Ascending aorta (tissue), 2 donors: ENCODE measurements at places on chromosomes 11 and 22.

- no peak for DNase-seq
Observed at GRCh38 chr11:73393479-73394415, 17.5 kb downstream of the RELT start.

DNA sequence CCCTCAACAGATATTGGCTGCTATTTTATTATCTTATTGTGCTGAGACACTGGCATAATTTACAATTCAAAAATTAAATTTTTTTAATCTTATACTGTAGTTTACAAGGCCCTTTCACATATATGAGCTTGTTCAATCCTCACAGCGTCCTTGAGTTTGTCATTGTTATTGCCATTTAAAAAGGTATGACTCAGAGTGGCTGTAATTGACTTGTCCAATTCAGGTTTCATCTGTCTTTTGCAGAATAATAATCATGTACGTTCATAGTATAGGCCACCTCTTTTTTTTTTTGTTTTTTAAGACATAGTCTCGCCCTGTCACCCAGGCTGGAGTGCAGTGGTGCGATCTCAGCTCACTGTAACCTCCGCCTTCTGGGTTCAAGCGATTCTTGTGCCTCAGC lies 11.5 kb downstream of the PTPRJ start:
- no peak for DNase-seq

DNA sequence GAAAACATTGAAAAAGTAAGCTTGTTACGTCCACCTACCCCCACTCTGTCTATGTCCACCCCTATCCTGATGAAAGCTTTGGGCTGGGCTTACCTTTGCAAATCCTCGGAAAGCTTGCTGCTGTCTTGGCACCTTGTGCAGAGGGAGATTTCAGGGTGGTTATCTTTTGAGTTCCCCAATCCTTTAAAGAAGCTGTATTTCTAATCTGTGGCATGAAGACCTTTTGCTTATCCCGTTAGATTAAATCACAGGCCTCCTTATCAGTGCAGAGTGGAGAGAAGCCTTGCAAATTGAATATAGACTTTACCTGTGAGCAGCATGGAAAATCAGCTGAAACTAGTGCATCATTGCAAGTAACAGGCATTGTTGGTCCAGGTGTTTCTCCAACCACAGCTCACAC lies 580.6 kb upstream of the ANO5 start:
- no peak for DNase-seq

GRCh38 chr11:115926601-115927000 lies 422.4 kb upstream of the CADM1 start:
- DNase-seq: no peak

DNA sequence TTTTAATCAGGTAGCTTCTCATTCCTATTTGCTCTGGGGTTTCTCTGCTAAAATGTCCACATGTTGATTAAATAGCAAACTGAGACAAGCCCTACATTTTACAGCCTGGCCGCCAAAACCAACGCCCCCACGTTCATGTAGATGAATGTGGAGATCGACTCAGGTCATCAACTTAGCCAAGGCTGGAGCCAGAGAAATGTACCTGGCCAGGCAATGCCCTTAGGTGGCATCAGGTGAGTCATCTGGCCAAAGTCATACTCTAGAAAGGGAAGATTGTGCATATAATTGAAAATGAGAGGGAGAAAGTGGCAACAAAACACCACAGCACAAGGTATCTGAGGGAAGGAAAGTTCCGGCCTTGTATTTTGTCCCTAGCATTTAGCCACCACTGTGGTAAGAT lies 37.1 kb upstream of the CCDC89 start:
- DNase-seq: no peak

- peak; percentile 62 for DNase-seq
Observed at GRCh38 chr11:12187399-12187798, 77.0 kb downstream of the MICAL2 start.

DNA sequence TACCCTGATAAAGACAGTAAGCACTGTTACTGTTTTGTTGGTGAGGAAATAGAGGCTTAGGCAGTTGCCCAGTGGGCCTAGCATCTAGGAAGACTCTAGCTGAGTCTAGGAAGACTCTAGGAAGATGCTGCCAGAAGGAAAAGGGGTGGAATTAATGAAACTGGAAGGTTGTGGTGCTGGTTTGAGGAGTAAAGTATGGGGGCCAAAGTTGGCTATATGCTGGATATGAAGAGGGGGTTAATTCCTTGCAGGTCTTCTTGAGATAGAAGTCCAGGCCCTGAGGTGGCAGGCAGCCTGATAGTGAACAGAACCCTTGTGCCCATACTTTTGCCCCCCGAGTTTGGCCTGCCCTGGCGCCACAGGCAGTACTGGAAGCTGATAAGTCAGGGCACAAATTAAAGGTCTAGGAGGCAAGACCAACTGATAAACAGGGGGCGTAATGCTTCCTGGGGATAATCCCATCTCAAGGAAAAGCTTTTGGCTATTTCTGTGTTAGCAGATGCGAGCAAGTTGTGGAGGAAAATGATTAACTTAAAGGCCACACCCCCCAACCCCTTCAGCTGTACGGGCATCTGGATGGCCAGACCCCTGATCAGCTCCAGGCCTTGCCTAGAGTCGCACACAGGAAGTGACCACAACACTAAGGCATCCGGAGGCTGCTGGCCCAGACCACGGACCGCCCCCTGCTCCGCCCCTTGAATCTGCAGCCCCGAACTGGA lies 3.1 kb downstream of the ILK start:
- peak; percentile 98 for DNase-seq

GRCh38 chr11:41267451-41267850 lies 192.0 kb downstream of the LRRC4C start:
- DNase-seq: no peak

- DNase-seq: peak; percentile 93
Observed at GRCh38 chr22:20130731-20131596, 640 bp upstream of the ZDHHC8 start.

- DNase-seq: no peak
Observed at GRCh38 chr11:109405671-109406070, 16.3 kb upstream of the C11orf87 start.

DNA sequence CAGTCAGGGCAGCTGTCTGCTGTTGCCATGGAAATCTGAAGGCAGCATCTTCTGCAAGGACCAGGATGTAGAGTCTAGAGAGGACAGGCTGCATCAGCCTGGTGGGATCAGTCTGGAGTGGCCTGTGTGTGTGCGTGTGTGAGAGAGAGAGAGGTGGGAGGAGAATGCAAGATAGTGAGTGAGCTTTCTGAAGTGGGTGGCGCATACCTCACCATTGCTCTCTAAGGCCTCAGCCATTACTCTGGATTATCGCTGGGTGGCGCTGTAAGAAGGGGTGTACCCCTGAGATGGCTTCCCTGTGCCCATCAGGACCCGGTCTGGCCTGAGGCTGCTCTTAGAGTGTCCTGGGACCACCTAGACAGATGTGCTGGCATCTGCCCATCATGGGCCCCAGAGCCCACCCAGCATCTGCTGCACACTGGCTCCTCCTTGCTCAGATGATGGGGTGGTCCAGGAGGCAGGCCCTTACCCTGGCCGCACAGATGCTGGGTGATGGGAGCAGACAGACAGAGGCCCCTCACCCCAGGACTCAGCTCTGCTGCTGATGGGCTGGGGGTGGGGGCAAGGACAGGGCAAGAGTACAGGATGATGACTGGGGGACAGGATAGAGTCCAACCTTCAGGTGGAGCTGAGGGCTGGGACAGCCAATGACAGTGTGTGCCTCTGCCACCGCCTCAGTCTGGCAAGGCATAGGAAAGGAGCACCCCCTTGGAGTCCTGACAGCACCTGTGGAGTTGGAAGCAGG lies 25.7 kb upstream of the TUB start:
- DNase-seq: peak; percentile 39

- no peak for DNase-seq
Observed at GRCh38 chr11:103794262-103794661, 242.2 kb upstream of the DDI1 start.

DNA sequence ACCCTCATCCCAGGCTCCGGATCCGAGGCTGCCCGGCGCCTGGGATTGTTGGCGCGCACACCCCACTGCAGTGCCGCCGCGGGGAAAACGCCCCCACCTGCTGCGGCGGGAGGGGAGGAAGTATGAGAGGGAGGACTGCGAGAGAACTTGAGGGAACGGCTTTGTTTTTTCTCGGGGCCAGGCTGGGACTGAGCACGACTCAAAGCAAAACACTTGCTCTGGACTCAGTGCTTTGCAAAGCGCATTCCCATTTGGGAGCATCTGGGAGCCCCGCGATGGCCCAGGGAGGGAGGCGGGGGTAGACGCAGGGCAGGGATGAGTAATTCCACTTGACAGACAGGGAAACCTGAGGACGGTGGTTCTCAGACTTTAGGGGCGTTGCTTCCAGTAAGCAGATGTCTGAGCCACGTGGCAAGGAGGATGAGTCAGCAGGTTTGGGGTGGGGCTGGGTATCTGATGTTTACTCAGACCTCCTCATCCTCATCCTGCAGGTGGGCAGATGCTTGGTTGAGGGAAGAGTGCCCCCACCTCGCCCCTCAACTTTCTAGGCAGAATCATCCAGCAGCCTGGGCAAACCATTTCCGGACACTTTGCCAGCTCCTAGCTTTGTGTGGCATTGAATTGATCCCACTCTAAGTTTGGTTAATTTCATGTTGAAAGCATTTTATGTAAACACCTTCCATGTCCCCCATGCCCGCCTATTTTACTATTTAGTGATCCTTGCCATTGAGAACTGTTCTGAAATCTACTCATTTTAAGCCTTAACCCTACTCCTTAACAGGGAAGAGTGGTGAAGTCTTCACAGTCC lies 1.5 kb downstream of the MIAT start:
- no peak for DNase-seq

GRCh38 chr11:65180877-65181568 lies 705 bp upstream of the CAPN1 start:
- no peak for DNase-seq

- DNase-seq: no peak
Observed at GRCh38 chr11:28504555-28505110, 396.4 kb downstream of the METTL15 start.

- no peak for DNase-seq
Observed at GRCh38 chr22:21972293-21972779, 10.3 kb downstream of the TOP3B start.

- no peak for DNase-seq
Observed at GRCh38 chr11:134691985-134692384, 279.9 kb upstream of the B3GAT1 start.

DNA sequence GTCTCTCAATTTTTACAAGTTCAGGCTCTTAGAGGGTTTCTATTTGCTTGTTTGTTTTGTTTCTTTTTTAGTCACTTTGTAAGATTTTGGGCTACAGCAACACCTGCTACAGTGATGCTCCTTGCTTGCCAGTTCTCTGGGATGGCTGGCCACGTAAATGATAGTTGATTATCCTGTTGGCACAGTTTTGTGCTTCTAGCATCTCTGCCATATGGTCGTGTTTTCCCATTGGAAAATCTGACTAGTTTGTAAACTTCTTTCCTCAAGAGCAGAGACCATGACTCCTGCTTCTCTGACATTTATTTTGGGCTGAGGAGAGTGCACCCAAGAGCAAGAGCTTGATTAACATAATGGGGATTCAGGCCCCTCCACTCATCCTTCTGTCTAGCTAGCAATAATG lies 1621.6 kb upstream of the RAG2 start:
- DNase-seq: no peak

- DNase-seq: no peak
Observed at GRCh38 chr22:37126383-37126782, 16.9 kb upstream of the TMPRSS6 start.

DNA sequence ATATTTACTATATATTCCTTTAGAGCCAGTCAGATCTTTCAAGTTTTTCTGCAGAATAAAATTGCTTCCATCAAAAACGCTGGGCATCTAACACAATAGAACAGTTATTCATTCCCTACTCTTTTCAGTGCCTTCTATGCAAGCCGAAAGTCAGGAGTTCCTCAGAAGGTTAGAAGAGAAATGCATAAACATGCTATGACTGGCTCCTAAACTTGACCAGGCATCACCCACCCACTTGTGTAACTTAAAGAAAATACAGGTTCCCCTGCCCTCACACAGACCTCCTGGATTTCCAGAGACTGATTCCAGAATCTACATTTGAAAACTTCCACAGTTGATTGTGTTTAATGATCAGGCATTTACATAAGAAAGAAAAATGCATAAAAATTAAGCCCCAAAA lies 19.3 kb upstream of the ARHGAP32 start:
- no peak for DNase-seq

DNA sequence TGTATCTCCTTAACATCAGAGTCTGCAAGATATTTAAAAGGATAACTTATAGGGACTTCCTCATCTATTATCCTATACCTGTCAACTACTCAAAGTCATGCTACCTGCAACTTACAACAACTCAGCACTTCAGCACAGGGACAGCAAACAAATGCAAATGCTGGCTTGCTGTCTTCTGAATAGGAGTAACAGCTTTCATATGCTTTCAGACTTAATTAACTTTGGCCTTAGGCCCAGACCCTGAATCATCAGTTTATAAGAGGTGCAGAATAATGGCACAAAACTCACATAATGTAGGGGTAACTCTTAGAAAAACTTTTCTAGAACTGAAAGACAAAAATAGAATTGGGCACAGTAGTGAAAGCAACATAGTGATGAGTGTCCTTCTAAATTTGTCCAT lies 953.4 kb downstream of the DLG2 start:
- DNase-seq: no peak

DNA sequence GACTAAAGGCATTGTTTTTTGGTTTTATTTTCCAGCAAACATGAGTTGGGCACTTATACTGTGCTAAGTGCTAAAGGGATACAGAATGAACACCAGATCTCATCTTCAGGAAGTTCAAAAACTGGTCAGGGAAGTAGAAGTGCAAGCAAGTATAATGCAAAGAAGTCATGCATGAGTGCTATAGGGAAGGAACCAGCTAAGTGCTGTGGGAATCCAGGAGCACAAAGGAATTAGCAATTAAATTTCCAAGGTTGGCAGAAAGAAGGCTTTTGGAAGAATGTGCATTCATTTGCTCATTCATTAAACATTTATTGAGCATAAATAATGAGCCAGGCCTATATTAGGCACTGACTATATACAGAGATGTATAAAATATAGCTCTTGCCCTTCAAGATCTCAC lies 143.7 kb upstream of the ARHGAP42 start:
- DNase-seq: no peak

GRCh38 chr11:102990145-102990544 lies 34.6 kb upstream of the MMP13 start:
- no peak for DNase-seq

DNA sequence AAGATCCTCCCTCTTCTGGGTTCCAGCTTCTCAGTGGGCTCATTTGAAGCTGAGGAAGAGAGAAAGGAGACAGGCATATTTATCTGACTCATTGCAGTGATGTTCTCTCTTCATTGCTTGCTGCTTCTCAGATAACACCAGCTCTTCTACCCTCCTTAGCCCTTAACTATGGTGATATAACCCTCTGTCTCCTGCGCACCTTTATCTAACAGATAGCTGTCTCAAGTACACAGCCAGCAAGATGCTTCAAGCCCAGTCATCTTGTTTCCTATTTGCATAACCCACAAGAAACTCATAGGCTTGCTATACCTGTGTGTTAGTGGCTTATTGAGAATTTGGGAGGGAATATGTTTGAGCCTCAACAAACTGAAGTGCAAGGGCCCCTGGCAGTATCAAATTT lies 12.6 kb downstream of the PRSS23 start:
- DNase-seq: no peak
